HEK293T (cell line): ENCODE measurements at places on chromosomes 6 and 20.

DNA sequence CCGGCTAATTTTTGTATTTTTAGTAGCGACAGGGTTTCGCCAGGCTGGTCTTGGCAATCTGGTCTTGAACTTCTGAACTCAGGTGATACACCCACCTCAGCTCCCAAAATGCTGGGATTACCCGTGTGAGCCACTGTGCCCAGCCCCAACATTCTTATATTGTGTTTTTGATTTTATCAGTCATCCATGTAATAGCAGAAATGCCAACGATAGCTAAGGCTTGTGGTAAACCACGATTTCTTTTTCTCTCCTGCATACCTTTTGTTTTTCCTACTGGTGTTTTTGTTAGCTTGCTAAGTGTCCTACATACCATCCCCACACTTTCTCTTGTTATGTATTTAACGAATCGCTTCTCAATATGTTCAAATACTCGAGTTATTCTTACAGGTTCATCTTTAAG is 12.1 kb downstream of the PHACTR2 start:
- no peak for DNase-seq

- no peak for DNase-seq
Observed at GRCh38 chr6:36120979-36121786, 9.1 kb upstream of the MAPK13 start.

DNA sequence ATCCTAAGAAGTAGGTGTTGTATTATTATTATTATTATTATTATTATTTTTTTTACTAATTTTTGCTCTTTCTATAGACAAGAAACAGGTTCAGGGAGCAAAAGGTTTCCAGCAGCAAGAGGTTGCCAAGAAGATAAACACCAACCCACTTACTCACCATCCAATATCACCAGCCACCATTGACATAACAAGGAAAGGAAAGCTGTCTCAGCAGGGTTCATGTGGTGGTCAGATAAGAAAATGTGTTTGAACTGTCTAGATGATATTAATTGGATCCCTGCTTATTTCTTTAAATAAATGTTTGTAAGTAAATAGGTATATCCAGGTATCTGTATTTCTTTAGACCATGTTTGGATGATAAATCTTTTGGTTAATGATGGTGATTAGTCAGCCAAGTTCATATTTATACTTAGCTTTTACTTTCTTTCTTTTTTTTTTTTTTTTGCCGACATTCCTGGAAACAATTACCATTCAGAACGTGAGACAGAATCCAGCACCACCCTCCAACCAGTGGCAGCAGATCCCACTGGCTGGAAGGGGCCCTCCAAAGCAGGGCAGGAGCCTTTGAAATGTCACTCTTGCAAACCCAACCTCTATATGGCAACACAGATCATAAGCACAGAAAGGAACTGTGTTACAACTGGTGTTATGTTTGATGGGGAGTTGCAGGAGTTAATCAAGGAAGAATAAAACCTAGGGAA is 139.2 kb upstream of the ECI2 start:
- no peak for DNase-seq

- peak; percentile 1 for DNase-seq
Observed at GRCh38 chr6:40349123-40349900, 237.9 kb downstream of the LRFN2 start.

DNA sequence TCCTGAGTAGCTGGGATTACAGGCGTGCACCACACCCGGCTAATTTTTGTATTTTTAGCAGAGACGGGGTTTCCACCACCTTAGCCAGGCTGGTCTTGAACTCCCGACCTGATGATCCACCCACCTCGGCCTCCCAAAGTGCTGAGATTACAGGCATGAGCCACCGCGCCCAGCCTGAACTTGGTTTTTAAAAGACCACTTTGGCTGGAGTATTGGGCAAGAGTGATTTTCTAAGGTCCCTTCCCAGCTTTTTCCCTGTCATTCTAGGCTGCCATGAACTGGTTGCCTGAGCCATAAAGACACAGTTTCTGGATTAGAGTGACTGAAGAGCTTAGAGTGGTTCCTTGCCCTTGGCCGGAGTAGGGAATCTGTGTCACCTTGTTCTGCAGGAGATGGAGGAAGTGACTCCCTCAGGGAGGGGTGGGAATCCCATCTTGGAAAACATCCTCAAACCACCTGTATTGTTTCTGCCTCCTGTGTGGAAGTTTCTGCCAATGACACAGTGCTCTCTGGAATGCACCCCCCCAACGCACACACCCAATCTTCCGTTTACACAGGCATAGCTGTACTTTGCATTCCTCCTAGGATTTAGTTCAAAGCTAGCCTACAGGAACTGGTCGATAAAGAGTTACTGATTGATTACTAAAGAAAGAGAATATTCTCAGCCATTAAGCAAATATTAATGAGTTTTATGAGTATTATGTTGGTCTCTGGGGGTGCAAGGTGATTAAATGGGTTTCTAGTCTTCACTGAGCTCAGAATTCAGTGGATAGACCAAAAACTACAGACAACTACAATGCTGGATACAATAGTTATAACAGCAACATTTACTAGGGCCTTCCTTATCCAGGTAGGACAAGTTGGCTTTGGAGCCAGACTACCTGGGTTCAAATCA is 18.2 kb downstream of the BCL2L1 start:
- DNase-seq, result no peak

GRCh38 chr6:26064619-26065257 is 22.5 kb upstream of the HFE start:
- DNase-seq, result peak; percentile 49

- no peak for DNase-seq
Observed at GRCh38 chr6:56906752-56907151, 48.2 kb upstream of the BEND6 start.

- no peak for DNase-seq
Observed at GRCh38 chr6:19998541-19998940, 161.4 kb downstream of the ID4 start.

DNA sequence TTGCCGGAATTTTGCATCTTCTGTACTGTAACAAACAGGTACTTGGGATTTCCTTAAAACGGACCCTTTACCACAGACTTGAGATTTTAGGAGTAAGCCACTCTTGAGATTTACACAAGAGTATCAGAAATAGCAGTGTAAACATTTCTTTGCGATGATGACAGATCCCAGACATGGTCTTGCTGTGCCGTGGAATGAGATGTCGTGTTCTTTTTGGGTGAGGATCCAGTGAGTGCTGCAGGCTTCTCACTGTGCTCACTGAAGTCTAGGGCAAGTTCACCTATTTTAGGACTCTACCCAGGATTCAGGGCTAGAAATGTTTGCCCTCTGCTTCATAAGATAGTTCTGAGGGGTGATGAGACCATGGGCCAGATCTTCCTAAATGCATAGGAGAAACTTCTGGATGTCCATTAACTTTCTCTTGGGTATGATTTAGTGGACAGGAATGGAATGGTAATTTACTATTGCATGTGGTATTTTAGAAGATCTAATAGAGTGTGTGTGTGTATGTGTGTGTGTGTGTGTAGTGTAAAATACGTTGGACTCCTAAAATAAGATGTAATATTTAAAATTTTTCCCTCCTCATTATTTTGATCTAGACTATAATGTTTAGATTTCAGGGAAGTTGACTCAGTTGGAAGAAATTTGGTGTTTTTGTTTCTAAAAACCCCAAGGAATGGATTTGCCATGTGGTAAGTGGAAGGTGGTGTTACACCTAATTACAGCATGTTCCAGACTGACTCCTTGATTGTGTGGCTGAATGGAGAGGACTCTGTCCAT is 8.5 kb downstream of the LRRC1 start:
- DNase-seq, result no peak

DNA sequence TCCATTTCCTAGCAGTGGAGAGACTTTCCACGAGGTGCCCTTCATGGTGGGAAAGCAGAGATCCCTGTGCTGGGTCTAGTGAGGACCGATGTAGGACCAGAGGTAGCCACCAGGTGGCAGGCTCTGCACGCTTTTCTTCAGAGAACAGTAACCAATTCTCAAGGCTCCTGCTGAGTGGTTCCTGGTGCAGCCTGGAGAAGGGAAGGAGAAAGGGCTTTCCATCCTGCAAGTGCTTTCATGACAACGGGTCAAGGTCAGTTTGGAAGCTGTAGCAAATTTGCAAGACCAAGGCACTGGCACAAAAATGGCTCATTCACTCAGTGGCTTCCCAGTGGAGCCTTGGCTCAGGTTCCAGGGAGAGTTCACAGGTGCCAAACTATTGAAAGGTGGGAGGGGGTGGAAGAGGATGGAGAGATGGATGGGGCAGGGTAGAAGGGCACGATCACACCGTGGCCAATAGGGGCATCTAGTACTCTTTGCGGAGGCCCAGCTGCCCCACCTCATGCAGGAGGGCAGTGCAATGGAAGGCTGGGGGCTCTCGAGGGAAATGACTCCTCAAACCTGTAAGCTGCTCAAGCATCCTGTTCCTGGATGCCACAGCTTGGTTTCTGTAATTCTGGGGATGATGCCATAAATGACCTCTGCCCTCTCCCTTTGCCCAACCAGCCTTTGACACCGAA is 25.5 kb upstream of the KCNK16 start:
- peak; percentile 81 for DNase-seq

GRCh38 chr20:59988141-59988540 is 29.9 kb downstream of the CDH26 start:
- no peak for DNase-seq

DNA sequence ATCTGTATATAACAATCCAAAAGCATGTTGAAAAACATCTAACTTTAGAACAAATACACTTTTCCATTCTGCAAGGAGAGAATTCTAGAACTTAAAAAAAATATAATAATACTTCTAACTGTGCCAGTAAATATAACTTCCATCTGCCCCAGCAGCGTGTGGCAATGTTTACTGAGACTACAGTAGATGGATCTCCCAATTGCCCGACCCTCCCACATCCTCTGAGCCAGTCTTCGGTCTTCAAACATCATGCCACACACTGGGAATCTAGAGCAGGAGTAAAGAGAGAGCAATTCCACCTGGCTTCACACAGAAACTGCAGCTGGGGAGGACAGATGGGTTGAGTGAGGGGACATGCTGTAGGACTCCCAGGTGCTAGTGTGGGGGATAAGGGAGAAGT is 121.3 kb upstream of the NHSL1 start:
- DNase-seq, result no peak

- no peak for DNase-seq
Observed at GRCh38 chr6:63740709-63741108, 105.1 kb downstream of the PHF3 start.

GRCh38 chr6:17638212-17638715 is 38.2 kb downstream of the FAM8A1 start:
- no peak for DNase-seq

DNA sequence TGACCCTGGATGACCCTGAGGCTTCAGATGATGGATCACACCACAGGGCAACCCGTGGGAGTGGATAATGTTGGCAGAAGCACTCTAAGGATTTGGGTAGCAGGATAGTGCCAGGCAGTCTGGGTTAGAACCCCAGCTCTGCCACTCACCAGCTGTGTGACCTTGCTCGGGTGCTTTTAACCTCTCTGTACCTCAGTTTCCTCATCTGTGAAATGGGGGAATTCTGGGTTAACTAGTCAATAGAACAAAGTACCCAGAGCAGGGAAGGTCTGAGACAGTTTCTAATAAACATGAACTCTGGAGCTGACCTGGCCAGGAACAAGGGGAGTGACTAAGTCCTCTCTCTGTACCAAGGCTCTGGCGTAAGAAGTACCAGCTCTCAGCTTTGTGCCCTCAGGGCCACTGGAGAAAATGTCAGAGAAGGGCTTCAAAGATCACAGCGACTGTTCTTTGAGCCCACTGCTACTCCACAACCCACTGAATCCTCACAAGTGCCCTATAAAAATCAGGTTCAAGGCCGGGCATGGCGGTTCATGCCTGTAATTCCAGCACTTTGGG is 14.7 kb upstream of the NOL4L start:
- no peak for DNase-seq

DNA sequence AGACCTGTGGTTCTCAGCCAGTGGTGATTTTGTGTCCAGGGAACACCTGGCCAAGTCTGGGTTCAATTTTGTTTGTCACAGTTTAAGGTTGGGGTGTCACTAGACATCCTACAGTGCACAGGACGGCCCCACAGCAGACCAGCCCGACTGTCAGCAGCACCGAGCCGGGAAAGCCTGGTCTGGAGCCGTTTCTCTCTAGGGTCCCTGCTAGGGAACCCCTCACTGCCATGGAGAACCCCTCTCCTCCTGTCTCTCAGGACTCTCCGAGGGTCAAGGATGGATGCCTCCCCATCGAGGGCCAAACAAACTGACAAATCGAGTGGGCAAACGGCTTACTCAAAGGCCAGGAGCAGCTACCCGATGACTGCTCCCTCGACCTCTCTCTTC is 15.8 kb upstream of the STX16 start:
- DNase-seq, result no peak

DNA sequence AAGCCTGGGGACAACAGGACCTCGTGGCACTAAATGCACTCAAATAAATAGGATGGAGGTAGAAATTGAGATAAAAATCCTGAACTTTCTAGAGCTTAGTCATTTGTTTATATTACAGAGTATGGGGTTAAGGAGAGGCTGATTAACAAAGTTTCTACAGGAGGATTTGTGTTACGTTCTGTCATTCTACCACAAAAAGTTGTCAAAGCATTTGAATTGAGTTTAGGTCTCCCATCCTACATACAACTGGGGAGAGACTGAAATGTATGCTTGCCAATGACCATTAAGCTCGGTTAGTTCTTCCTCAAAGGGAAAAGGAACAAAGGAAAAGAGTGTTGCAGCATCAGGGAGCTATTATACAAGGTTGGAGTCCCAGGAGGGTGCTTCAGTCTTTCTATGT is 597.9 kb downstream of the COL12A1 start:
- no peak for DNase-seq

GRCh38 chr6:157239148-157239547 is 84.2 kb downstream of the TMEM242 start:
- no peak for DNase-seq

- no peak for DNase-seq
Observed at GRCh38 chr6:94144807-94145206, 725.4 kb upstream of the EPHA7 start.

- DNase-seq, result no peak
Observed at GRCh38 chr6:49676671-49677281, 36.6 kb downstream of the CRISP2 start.

- DNase-seq, result no peak
Observed at GRCh38 chr6:119312441-119312840, 37.1 kb downstream of the MAN1A1 start.

DNA sequence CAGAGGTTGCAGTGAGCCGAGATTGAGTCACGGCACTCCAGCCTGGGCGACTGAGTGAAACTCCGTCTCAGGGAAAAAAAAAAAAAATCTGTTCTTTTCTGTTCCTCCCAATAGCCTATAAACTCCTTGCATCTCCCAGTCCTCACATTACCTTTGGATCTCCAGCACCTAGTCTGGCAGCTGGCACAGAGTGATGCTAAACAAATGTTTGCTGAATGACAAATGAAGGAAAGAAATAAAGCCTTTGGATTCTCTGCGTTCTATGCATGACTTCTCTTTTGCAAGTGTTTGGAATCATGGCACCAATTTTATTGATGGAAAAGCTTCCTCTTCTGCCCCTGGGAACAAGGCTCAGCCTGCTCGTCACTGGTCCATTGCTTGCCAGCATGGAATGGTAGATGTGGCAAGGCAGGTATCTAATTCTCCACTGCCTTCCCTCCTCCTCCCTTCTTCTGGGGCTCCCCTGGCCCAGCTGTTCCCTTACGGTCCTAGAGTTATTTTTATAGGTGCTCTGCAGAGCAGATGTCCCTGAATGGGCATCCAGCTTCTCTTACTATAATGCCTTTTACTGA is 53.6 kb upstream of the FYN start:
- no peak for DNase-seq

GRCh38 chr6:90918361-90918760 is 331.5 kb upstream of the MAP3K7 start:
- DNase-seq, result no peak

GRCh38 chr20:20568604-20569205 is 143.7 kb downstream of the RALGAPA2 start:
- peak; percentile 42 for DNase-seq

- DNase-seq, result no peak
Observed at GRCh38 chr6:132811276-132811675, 3.1 kb upstream of the RPS12 start.
